ENCODE measurements at places on chromosomes 4 and X.
A peak's percentile ranks its signal among the peaks of the same experiment; 100 is the strongest.

GRCh38 chr4:68148800-68149685, 19.4 kb upstream of the TMPRSS11F start:
- no peak for DNase-seq

DNA sequence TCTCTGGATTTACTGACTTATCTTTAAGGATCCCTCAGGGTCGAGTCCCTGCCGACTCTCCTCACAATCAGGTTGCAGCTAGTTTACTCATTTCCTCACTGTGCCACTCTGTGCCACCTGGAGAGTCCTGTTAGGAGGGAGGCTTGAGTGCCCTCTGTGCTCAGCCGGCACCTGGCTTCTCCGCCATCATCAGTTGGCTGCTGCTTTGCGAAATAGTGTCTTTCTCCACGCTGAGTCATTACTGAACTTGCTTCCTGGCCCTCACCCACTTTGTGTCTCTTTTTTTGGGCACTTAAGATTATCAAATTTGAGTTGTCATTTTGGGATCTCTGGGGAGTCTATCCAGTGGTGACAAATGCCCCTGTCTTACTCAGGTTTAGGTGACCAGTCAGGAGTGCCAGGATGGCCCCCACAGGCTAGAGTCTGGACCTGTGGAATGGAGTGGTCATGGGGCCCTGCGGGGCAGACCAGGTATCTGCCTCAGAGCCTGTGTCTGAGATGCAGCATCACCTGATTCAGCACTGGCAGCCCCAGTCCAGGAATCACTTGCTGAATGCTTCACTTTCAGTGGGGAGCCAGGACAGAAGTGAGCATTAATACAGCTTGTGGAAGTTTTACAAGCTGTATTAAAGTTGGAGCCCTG, 37.7 kb downstream of the JADE1 start:
- DNase-seq = no peak

- no peak for DNase-seq
Measured at GRCh38 chr4:158998624-158999023, 104.3 kb upstream of the RAPGEF2 start.

GRCh38 chr4:3213106-3213425, 35.9 kb upstream of the MSANTD1 start:
- DNase-seq = no peak

- DNase-seq = no peak
Measured at GRCh38 chr4:159508917-159509500, 406.1 kb downstream of the RAPGEF2 start.

GRCh38 chr4:54097152-54097551, 2.8 kb upstream of the GSX2 start:
- DNase-seq = no peak

DNA sequence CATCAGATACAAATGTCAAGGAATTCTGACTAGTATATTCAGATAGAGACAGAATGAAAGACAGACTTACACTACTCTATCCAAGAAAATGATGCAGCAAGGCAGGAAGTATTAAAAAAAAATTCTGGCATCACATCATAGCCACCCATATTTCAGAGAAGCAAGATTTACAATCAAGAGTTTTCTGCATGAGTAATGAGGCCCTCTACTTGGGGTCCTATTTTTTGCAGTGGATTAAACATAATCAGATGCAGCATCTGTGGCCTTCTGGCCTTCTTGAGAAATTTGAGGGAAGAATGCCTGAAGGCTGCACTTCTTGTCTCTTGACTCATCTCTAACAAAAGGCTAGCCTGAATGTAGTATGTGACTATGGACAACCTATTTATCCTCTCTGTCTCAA, 48.2 kb upstream of the SLIT2 start:
- no peak for DNase-seq

DNA sequence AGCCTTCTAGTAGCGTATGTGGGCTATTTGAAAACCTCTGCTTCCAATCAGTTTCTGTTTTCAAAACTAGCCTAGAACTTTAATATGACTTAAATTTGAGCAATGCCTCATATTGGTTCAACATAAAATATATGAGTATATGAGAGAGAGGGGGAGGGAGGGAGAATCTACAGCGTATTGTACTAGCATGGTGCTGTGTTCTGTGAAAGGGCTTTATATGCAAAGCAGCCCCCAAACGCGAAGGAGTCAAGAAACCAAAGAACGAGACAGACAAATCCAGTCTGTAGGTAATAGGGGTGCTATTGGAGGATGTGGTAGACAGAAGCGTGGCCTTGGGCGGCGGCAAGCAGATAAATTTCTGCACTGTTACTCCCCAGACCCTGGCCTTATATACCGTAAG, 784 bp upstream of the ANXA5 start:
- DNase-seq = no peak

DNA sequence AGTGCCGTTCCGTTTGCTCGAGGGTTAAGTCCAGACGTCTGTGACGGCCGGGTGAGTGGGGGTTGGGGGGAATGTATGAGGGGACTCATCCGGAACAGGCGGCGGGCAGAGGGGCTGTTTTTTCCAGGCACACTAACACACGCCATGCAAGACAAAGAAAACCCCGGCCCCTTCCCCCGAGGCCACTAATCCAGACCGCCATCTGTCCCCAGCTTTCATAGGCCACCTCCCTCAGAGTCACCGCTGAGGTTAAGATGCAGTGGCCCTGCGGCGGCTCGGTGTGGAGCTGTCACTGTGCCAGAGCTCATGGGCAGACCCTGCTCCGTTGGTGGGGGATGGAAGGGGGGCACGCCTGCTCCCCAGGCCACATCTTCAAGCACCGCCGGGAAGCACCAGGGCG, 34.1 kb downstream of the SORCS2 start:
- DNase-seq = no peak

DNA sequence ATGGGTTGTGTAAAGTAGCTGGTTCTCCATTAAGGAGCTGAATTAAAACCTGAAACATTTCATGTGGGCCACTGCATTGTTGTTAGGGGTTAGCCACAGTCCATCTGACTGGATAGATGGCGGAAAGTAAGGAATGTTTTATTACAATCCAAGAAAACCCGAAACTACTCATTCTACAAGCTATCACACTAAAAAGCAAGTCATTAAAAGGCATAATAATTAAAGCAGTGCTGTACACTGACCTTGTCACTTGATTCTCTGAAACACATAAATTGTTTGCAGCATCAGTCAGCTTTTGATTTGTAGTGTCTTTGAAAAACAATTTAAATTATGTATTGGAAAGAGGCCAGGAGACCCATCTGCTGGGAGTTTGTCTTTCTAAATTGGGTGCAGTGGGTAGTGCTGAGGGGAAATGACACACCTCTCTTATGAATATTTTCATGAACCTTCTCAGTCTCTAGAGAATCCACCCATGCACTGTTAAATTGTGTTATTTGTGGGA, 75.7 kb upstream of the ANK2 start:
- DNase-seq = no peak

DNA sequence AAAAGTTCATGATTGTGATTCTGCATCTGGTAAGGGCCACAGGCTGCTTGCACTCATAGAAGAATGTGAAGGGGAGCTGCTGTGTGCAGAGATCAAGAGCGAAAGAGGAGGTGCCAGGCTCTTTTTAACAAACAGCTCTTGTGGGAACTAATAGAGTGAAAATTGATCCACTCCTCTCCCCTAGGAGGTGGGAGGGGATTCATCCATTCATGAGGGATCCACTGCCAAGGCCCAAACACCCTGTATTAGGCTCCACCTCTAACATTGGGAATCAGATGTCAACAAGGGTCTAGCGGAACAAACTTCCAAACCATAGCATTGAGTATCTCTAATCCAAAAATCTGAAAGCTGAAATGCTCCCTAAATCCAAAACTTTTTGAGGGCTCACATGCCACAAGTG, 16.4 kb upstream of the PPID start:
- DNase-seq = no peak

GRCh38 chr4:158836002-158836369, 67.2 kb downstream of the FNIP2 start:
- DNase-seq = no peak

GRCh38 chrX:21167011-21167410, 207.2 kb upstream of the CNKSR2 start:
- DNase-seq = no peak

- DNase-seq = no peak
Measured at GRCh38 chr4:73415807-73416238, 11.7 kb downstream of the ALB start.

GRCh38 chr4:6028168-6028567, 9.9 kb upstream of the C4orf50 start:
- DNase-seq = no peak

DNA sequence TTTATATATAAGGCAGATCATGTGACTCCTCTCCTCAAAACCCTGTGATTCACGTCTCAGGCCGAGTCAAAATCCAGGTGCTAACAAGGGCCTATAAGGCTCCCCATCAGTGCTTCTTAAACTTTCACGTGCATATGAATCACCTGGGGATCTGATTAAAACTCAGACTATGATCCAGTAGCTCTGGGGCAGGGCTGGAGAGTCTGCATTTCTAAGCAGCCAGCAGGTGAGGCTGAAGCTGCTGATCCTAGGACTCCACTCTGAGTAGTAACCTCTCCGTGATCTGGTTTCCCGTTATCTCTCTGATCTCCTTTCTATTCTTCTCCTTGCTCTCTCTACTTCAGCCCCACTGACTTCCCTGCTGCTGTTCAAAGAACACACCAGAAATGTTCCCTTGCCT, 252.4 kb upstream of the RPS6KA3 start:
- DNase-seq = no peak

- DNase-seq = no peak
Measured at GRCh38 chrX:110131031-110131430, 128.1 kb downstream of the TMEM164 start.

- DNase-seq = no peak
Measured at GRCh38 chr4:84740057-84740456, 157.1 kb downstream of the CDS1 start.

DNA sequence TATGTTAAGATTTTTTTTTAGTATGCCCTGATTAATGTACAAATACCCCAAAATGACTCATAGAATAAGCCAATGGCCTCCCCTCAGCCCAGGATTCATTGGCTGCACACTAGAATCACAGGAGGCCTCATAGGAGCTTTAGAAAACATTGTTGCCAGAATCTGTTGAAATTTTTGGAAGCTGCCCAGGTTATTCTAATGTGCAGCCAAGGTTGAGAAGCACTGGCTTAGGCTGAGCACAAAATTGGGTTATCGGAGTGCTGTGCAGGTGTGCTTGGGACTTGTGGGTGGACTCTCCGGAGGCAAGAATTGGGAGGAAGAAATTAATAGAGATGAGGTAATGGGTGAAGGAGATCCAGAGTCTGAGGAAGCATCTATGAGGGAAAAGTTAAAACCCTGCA, 41.3 kb upstream of the VCX start:
- DNase-seq = no peak

DNA sequence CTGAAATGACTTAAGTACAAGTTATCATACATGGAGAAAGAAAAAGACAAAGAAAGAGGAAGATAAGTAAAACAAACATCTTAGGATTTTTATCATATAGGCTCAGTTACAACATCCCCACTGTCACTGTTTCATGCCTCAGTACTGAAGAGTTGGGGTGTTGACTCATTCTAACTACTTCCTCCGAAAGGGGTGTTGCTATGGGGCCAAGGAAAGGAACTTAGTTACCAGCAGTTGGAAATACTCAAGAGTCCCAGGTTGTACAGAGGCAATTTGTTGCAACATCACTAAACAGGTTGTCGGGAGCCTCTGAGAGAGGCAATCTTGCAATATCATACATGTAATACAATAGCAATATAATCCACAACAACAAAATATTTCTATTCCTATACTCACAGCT, 1264.7 kb downstream of the PCDH7 start:
- DNase-seq = no peak

- DNase-seq = peak; percentile 3
Measured at GRCh38 chr4:74543231-74543781, 98.4 kb downstream of the AREG start.

DNA sequence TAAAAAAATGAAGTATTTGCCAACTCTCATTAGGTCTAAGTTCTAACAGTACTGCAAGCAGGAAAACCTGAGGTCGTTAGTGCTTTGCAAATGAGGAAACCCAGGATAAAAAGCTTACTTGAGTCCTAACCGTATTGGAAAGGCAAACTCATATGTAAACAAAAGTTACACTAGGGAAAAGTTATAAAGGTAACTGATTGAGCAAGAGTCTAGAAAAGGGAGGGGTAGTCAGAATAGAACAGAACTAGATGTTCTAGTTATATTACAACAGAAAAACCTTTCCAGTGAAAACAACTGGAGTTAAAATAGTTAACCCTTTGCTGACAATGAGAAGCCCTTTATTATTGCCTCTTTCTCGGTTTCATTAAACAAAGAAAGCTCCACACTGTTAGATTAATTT, 66.4 kb upstream of the MAOA start:
- DNase-seq = no peak

DNA sequence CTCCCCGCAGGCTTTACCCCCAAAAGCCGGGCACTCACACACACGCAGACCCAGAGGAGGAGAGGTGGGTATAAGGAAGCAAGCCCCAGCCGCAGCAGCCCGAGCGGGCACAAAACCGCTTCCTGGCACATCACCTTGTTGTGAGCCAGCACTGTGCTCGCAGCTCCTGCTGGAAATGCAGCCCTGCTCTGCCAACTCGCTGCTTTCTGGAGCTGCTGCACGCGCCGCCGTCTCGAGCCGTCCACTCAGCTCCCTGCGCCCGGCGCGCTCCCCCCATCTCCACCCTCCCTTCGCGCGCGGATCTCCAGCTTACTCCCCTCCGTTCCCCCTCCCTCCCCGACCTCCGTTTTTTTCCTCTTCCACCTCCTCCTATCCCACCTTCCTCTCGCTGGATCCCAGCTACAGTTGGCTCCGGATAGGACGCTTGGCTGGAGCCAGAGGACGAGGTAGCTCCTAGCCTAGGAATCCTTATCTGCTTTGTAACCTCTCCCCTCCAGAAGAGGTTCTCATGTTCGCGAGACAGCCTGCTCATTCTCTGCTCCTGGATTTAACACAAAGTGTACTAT, at the start of gene SPOCK3:
Gene SPOCK3 (minus strand): TSS at position 179 of the 566 bp plus-strand sequence.
- no peak for DNase-seq

- DNase-seq = no peak
Measured at GRCh38 chrX:121135488-121136207, 88.2 kb downstream of the GLUD2 start.

DNA sequence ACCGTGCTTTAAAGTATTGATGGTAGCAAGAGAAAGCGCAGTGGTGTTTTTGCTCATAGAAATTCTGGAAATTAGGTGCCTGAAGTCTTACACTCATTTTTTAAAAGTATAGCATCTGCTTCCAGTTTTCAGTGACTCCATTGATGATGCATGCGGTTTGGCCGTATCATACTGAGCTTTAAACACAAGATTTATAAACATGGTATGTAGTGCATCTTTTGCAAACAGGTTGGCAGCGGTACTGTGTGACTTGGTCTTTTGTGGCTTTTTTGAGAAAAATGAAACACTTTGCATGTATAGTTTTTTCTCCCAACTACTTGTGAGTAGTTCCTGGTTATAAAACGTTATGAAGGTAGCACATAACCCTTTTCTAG, 2.0 kb downstream of the DDX3X start:
- DNase-seq = no peak

DNA sequence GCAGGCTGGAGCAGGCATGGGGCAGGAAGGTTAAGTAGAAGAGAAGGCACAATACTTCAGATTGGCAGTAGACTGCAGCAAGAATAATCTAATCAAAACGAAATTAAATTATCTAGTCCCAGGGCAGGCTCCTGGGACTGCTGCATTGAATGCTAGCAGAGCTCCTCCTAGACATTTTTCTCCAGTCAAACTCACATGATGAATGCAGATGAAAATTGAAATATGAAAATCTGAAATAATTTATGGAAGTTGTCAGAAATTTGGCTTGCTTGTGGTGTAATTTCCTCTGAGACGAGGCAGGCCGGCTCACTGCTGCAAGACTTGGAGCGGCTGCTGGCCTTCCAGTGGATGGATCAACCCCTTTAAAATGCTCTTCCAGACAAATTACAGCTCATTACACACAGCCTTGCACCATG, 78.0 kb upstream of the TMEM33 start:
- DNase-seq = no peak

- DNase-seq = no peak
Measured at GRCh38 chr4:39469429-39470077, 10.7 kb downstream of the LIAS start.
